ENCODE measurements at places on chromosomes 16 and 17.

- DNase-seq = no peak
Measured at GRCh38 chr16:4685776-4686496, 7.4 kb upstream of the NUDT16L1 start.

DNA sequence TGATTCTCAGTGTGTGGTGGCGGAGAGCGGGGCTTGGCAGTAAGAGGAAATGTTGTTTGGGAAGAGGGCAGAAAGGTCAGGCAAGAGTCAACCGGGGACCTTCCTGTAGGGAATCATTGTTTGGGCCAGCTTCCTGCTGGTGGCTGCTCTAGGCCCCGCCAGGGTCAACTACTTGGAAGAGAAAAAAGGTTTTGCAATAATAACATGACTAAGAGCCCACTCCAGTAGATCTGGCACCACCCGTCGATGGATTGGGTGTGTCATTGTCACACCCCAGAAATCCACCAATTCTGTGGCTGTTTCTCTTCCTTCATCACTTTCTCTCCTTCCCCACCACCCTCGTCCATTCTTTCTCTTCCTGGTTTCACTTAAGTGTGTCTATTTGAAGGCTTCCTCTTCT is 4.2 kb upstream of the KRT24 start:
- DNase-seq = no peak

DNA sequence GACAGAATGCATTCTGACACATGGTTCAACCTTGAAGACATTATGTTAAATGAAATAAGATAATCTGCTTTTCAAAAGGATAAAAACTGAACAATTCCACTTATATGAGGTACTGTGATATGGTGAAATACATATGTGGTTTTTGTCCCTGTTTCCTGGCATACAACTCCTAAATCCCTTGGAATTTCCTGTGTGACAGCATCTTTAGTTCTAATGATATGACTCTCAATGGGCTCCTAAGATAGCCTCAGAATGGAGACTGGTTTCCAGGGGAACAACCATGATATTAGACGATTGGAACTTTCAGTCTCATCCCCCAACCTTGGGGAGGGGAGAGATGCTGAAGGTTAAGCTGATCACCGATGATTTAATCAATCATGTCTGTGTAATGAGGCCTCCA is 37.7 kb upstream of the PHLPP2 start:
- DNase-seq = peak; percentile 78

GRCh38 chr16:84555418-84556196 is 51.1 kb upstream of the MEAK7 start:
- DNase-seq = no peak

Measured in AG10803 (cell line).